Mononuclear cell (primary cell): ENCODE measurements at places on chromosomes 2 and 18. TPM values are rescaled to one million over a fixed set of nuclear protein-coding genes. Genes with fewer than 3 reads are reported as not detected.

Gene EML6
- 0.73 TPM for total RNA-seq

Gene REG1B
- total RNA-seq, result not detected

Gene PXDN
- total RNA-seq, result 0.94 TPM

Gene GRHL1
- total RNA-seq, result 3.9 TPM

Gene LYG2
- not detected for total RNA-seq

Gene WNT10A
- 1.5 TPM for total RNA-seq

Gene FN1
- total RNA-seq, result 4.6 TPM

Gene MRPL19
- total RNA-seq, result 11.5 TPM

Gene ZNF516
- 27.7 TPM for total RNA-seq

Gene FNDC4
- 0.10 TPM for total RNA-seq

Gene TANC1
- total RNA-seq, result 0.21 TPM

Gene PLB1
- 9.2 TPM for total RNA-seq

Gene CCDC150
- 1.3 TPM for total RNA-seq

Gene RNF125
- total RNA-seq, result 57.0 TPM

Gene FHOD3
- not detected for total RNA-seq

Gene MBP
- 80.7 TPM for total RNA-seq

Gene SIX3
- not detected for total RNA-seq

Gene IGFBP2
- 0.52 TPM for total RNA-seq

Gene SERPINB11
- total RNA-seq, result not detected

Gene SP110
- total RNA-seq, result 68.1 TPM

Gene CARF
- 12.5 TPM for total RNA-seq

Gene IL36B
- total RNA-seq, result not detected

Gene NCKAP5
- total RNA-seq, result under 0.01 TPM

Gene LRRTM4
- total RNA-seq, result 0.10 TPM

Gene INHA
- total RNA-seq, result not detected

Gene GDF7
- total RNA-seq, result 0.31 TPM

Gene HOXD8
- not detected for total RNA-seq

Gene TUBB8B
- total RNA-seq, result not detected
